ENCODE measurements at places on chromosomes 7 and 10.
A peak's percentile ranks its signal among the peaks of the same experiment; 100 is the strongest.

- DNase-seq, result no peak
Measured at GRCh38 chr10:60288256-60288655, 101.4 kb downstream of the ANK3 start.

GRCh38 chr7:2610898-2611297 lies 20.9 kb upstream of the TTYH3 start:
- no peak for DNase-seq

DNA sequence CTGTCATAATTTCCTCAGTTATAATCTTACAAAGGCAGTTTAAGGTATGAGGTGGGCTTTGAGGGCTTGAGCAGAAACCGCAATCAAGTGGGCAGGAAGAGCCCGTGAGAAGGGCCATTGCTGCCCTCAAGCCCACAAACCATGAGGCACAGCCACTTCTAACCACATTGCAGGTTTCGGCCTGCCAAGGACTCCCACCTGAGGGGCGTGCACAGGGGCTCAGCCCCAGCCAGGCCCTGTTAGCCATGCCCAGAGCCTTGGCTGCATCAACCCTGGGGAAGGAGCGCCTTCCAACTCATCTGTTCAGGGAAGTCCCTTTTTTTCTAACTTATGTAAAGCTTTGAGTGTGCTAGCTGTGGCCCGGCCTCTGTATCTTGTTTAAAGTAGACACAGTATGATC lies 5.9 kb upstream of the FFAR4 start:
- DNase-seq, result no peak

DNA sequence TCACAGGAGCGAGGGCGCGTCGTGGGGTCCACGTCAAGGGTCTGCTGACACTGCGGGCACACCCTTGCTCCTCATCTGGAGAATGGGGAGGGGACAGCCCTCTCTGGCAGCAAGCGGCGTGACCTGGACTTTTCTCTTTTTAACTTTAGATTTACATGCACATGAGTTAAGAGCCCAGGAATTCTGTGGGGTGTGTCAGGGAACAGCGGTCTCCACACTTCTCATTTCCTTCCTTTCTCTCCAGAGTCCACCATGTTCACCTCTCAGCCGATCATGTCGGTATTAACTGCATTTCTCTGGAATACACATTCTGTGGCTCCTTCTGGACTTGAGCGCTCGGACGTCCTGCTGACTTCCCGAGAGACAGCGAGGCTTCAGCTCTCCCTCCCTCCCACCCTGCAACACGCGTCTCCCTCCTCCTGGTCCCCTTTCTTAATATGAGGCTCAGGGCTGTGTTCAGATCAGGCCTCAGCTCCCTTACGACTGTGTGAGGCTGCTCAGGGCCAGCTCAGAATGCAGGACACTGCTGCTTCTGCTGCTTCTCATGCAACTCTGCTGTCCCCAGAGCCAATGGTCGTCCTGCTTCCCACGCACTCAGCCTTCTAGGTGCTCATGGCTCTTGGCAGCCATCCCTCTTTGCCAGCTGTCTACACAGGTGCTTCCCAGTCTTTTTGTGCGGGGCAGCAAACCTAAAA lies 261.3 kb downstream of the ELFN1 start:
- no peak for DNase-seq

DNA sequence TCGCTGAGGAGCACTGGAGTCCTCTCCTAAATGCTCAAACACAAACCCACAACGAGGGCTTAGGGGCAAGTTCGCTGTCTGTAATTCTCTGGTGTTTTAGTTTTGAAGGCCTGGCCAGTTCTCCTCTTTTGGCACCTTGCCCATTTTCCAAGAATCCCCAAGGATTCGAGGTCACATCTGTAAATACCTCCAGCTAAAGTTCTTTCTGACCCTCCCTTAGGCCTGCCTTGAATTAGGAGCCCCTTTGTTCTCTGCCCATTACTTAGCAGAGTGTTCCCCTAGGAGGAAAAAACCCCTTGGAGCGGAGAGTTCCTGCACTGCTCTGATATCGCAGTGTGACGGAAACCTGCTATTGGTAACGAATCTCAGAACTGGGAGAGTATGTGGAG lies 743 bp upstream of the PYROXD2 start:
- no peak for DNase-seq

GRCh38 chr7:416761-417624 lies 102.7 kb downstream of the PDGFA start:
- DNase-seq, result no peak

- no peak for DNase-seq
Measured at GRCh38 chr7:8212638-8213037, 49.3 kb downstream of the ICA1 start.

DNA sequence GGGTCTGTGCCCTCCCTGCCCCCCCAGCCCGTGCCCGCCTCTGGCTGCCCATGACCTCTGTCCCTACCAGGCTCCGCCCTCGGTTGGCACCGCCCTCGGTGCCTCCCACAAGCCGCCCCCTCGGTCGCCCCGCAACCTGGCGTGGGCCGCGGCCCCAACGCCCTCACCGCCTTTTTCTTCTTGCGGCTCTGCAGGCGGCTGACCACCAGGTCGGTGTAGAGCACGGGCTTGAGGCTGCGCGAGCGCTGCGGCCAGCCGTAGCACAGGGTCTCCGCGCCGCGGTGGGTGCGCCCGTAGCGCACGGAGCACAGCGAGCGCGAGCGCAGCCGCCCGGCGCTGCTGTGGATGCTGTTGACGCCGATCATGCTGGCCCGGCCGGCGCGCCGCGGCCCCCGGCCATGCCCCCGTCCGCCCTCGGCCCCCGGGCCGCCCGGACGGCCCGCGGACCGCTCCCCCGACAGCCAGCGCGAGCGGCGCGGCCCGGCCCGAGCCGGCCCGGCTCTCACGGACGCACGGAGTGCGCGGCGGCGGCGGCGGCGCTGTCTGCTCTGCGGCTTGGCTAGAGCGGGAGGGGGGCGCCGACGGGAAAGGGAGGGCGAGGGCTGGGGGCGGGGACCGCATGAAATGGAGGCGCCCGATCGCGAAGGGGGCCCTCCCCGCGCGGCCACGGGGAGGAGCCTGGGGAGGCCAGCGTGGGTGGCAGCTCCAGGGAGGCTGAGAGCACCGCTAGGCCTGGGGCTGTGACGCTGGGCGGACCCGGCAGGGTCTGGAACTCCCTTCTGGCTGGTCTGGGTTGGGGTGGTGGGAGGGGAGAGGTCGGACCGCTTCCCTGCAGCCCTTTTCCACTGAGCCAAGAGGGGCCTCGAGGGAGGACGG lies 9.6 kb downstream of the PSD start:
- peak; percentile 55 for DNase-seq

- DNase-seq, result no peak
Measured at GRCh38 chr10:95988702-95989101, 54.7 kb upstream of the CCNJ start.

DNA sequence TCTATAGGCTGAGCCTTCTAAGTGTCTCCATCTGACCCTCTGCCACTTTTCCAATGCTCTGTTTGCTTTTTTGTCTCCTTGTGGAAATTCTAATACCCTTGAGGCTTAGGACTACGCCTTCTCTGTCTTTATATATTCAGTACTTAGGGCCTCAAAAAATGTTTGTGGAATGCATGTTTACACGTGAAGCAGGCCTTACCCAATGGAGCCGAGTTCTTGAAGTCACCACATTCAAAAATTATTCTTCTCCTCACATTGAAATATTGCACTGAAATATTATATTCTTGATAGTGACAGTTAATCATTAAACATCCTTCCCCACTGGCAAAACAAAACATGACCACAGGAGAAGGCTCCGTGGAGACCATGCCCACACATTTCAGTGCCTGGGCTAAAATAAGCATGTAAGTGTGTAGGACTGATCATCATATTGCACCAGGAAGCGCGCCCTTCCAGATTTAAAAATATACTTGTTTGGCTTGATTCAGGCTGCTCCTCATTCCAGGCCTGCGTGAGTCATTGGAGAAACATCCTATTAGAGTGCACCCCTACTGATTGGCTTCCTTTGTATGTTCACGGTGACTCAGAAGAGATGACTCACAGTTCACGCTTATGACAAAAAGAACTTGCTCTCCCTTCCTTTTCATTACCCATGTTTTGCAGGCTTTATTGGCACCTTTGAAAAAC lies 307.4 kb upstream of the AOAH start:
- DNase-seq, result no peak

GRCh38 chr7:6558837-6559236 lies 7.6 kb upstream of the GRID2IP start:
- no peak for DNase-seq

DNA sequence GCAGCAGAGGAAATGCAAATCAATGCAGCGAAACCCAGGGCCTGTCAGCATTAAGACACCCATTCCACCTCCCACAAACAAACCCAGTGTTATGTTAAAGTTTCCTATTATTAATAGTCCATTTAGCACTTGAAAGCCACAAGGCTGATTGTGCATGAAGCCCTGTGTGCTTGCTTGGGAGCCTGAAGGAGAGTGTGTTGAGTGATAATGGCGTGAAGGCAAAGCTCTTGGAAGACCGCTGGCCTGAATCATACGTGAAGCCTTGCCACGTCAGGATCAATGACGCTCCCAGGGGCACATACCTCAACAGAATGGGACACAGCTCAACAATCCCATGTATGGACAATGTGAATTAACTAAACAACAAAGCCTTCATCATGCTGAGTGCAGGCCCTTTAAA lies 25.1 kb downstream of the PTPRN2 start:
- DNase-seq, result no peak

GRCh38 chr10:44044549-44044948 lies 340.3 kb downstream of the CXCL12 start:
- no peak for DNase-seq

GRCh38 chr10:64547168-64547567 lies 1026.0 kb downstream of the REEP3 start:
- no peak for DNase-seq
